ENCODE measurements at places on chromosomes 7 and 10. TPM values are rescaled to one million over a fixed set of nuclear protein-coding genes. Genes with fewer than 3 reads are reported as not detected.

The TMUB1 gene
- total RNA-seq, result 67.0 TPM

The GCK gene
- 0.45 TPM for total RNA-seq

The ZDHHC4 gene
- 32.9 TPM for total RNA-seq

The GNAT3 gene
- not detected for total RNA-seq
